ENCODE measurements at places on chromosomes 2 and 18.
A peak's percentile ranks its signal among the peaks of the same experiment; 100 is the strongest.

DNA sequence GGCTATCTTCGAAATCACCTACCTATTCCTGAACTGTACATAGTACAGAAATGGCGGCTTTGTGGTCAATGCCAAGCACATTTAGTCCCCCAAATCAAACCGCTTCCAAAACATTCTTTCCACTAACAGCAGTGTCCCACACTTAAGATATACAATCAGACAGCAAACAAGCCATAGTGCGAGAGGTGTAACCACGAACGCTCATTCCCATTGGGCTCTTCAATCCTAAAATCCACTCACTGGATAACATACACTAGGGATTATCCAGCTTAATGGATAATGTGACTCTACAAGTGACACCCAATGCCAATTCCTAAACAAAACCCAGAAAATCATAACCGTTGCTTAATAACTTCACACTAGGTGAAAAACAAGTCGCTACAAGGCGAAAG, 2.0 kb downstream of the XPO1 start:
- peaks cover 46% of the 10 kb centered on the region for H3K36me3 ChIP-seq
- H3K27me3 ChIP-seq, result no peaks in the 10 kb centered on the region
- no peak for DNase-seq
- peak overlapping the region; percentile 99 for H3K27ac ChIP-seq

- H3K4me1 ChIP-seq, result no peaks in the 10 kb centered on the region
- no peak overlapping the region for H3K27ac ChIP-seq
- H3K36me3 ChIP-seq, result no peaks in the 10 kb centered on the region
- no peaks in the 10 kb centered on the region for H3K27me3 ChIP-seq
- no peak for DNase-seq
Observed at GRCh38 chr18:7990670-7991069, 423.6 kb downstream of the PTPRM start.

DNA sequence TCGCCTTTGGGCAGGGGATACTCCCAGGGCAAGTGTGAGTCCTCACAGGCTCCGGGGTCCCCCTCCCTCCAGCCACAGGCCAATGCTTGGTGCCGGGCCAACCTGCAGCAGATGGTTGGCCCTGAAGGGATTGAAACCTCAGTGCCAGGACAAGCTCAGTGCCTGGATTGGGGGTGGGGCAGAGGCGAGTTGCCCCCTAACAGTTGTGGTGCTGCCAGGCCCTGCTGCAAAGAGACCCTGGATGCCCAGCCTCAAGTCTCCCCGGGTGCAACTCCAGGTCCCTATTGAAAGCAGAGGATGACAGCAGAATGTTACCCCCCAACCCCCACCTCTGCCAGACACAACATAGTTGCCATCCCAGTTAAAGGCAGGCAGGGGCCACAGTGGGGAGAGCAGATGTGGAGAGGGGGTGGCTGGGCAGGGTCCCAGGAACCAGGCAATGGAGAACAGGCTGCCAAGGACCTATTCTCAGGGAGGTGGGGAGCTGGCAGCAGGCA, 9.5 kb upstream of the RNF103 start:
- H3K36me3 ChIP-seq, result no peaks in the 10 kb centered on the region
- H3K4me3 ChIP-seq, result no peak overlapping the region
- no peak overlapping the region for H3K27ac ChIP-seq
- DNase-seq, result no peak
- peaks cover 13% of the 10 kb centered on the region for H3K27me3 ChIP-seq
- no peaks in the 10 kb centered on the region for H3K4me1 ChIP-seq

GRCh38 chr2:216687646-216688045, 7.7 kb downstream of the IGFBP5 start:
- no peaks in the 10 kb centered on the region for H3K36me3 ChIP-seq
- no peak overlapping the region for H3K4me3 ChIP-seq
- H3K27ac ChIP-seq, result no peak overlapping the region

DNA sequence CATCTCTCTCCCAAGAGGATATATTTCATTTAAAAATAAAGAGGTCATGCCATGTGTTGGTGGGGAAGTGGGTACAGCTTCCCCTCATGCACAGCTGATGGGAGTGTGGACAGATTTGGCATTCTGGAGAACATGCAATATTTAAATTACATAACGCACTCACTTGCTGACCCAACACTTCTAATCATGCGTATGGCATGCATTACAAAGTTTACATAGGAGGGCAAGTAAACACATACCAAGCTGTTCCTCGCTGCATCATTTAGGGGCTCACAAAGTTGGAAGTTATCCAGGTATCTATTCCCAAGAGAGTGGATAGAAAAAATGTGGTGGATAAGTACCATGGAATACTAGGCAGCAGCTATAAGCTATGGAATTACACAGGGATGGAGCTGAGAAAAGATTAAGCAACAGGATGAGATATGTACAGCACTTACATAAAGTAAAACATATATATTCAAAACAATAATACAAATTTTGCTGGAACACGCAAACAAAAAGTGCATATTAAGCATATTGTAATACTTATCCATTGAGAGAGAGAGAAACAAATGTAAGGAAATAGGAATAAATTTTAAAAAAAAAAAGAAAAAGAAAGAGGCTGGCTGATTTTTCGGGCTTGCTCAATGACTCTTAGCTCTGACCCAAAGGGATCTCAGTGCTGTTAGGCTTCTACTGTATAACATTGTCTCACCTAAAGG, 11.0 kb downstream of the CYP1B1 start:
- no peaks in the 10 kb centered on the region for H3K27me3 ChIP-seq
- H3K4me1 ChIP-seq, result no peaks in the 10 kb centered on the region
- peaks cover 8% of the 10 kb centered on the region for H3K36me3 ChIP-seq
- H3K27ac ChIP-seq, result no peak overlapping the region
- no peak overlapping the region for H3K4me3 ChIP-seq
- DNase-seq, result no peak

DNA sequence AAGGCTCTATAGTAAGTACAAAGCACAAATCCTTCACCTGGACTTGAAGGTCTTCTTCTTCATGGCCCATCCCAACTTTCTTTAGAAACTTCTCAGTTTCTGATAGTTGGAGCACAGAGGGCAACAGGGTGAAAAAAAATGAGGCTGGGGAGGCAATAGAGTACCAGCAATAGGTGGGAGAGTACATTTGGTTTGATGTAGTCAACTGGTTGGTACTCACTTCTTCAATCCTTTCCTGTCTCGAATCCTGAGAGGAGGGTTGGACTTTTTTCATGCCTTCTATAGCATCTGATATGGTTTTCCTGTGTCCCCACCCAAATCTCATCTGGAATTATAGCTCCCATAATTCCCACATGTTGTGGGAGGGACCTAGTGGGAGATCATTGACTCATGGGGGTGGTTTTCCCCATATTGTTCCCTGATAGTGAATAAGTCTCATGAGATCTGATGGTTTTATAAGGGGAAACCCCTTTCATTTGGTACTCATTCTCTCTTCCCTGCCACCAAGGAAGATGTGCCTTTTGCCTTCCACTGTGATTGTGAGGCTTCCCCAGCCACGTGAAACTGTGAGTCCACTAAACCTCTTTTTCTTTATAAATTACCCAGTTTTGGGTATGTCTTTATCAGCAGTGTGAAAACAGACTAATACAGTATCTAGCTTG, 75.9 kb upstream of the LCLAT1 start:
- no peak overlapping the region for H3K27ac ChIP-seq
- no peak for DNase-seq
- H3K36me3 ChIP-seq, result no peaks in the 10 kb centered on the region
- H3K4me3 ChIP-seq, result no peak overlapping the region

- no peak overlapping the region for H3K27ac ChIP-seq
- H3K27me3 ChIP-seq, result no peaks in the 10 kb centered on the region
- DNase-seq, result no peak
- H3K4me1 ChIP-seq, result peaks cover 18% of the 10 kb centered on the region
- peak overlapping the region; percentile 84 for H3K4me3 ChIP-seq
Observed at GRCh38 chr2:24085200-24085489, 511 bp upstream of the TP53I3 start.

GRCh38 chr2:17318013-17318412, 200.2 kb downstream of the RAD51AP2 start:
- H3K4me1 ChIP-seq, result peaks cover 2% of the 10 kb centered on the region
- peaks cover 5% of the 10 kb centered on the region for H3K27me3 ChIP-seq
- no peaks in the 10 kb centered on the region for H3K36me3 ChIP-seq
- no peak overlapping the region for H3K4me3 ChIP-seq
- H3K27ac ChIP-seq, result no peak overlapping the region

DNA sequence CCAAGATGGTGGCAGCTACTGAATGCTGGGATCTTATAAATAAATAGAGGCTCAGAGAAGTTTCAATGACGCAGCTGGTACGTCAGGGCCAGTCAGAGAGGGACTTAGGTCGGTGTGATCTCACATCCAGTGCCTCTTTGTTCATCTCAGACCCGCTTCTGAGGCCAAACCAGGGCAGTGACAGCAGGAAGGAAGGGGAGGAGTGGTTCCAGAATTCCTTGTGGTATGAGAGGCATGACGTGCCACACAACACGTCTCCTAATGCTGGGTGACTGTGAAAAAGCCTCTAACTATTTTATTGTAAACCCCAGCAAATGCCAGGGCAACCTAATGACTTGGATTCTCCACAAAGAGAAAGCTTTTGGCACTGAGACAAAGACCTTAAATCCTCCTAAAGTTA, 423.3 kb downstream of the LPIN1 start:
- no peaks in the 10 kb centered on the region for H3K36me3 ChIP-seq
- no peak for DNase-seq
- H3K4me1 ChIP-seq, result peaks cover 9% of the 10 kb centered on the region
- peaks cover 6% of the 10 kb centered on the region for H3K27me3 ChIP-seq
- no peak overlapping the region for H3K27ac ChIP-seq
- no peak overlapping the region for H3K4me3 ChIP-seq

DNA sequence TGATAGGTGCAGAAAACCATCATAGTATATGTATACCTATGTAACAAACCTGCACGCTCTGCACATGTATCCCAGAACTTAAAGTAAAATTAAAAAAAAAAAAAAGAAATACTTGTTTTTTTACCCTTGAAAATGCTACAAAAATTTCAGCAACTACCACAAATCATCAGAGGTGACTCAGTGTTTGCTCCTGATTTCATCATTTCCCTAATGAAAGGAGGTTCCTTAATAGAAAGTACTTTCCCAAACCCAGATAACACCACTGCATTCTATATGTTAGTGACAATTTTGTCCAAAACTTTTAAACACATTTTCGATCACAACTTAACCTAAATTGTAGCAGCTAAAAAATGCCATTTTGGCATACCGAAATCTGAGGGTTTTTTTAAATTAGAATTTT, 163.3 kb downstream of the SLC39A10 start:
- no peak overlapping the region for H3K27ac ChIP-seq
- H3K27me3 ChIP-seq, result peaks cover 1% of the 10 kb centered on the region
- H3K4me3 ChIP-seq, result no peak overlapping the region
- no peaks in the 10 kb centered on the region for H3K4me1 ChIP-seq
- H3K36me3 ChIP-seq, result no peaks in the 10 kb centered on the region

- DNase-seq, result no peak
- peaks cover 10% of the 10 kb centered on the region for H3K27me3 ChIP-seq
- no peak overlapping the region for H3K4me3 ChIP-seq
Observed at GRCh38 chr2:48016225-48017019, 110.1 kb upstream of the FBXO11 start.

GRCh38 chr2:189657867-189658266, 3.4 kb upstream of the ASNSD1 start:
- peak; percentile 65 for DNase-seq
- no peaks in the 10 kb centered on the region for H3K27me3 ChIP-seq
- no peaks in the 10 kb centered on the region for H3K36me3 ChIP-seq
- H3K27ac ChIP-seq, result peak overlapping the region; percentile 71
- no peak overlapping the region for H3K4me3 ChIP-seq

GRCh38 chr2:202102425-202103000, 29.5 kb downstream of the KIAA2012 start:
- H3K27ac ChIP-seq, result no peak overlapping the region
- H3K36me3 ChIP-seq, result no peaks in the 10 kb centered on the region
- DNase-seq, result no peak

DNA sequence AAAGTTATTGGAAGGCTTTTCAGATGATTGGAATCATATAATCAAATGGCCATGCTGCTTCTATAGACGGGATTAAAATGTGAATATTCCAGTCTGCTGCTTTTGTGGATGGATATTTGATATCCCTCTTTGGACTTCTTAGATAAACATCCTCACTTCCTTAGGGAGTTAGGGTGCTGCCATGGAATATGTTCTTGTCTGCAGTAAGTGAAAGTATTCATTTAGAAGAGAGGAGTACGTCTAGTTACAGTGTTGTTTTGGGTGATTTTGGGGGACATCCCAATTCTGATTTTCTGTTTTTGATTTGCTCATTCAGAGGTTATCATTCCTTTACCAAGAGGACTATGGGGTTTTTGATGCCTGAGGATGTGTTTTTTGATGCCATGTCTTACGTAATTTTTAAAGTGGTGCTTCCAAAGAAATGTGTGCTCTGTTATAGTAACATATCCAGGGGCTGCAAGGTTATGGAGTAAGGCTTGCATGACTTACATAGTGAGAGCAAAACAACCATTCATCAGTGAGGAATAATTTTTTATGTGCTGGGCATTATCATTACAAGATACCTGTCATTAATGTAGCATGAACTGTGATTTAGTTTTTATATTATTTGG, 33.6 kb downstream of the ASXL3 start:
- no peaks in the 10 kb centered on the region for H3K27me3 ChIP-seq
- no peaks in the 10 kb centered on the region for H3K4me1 ChIP-seq
- H3K4me3 ChIP-seq, result no peak overlapping the region

DNA sequence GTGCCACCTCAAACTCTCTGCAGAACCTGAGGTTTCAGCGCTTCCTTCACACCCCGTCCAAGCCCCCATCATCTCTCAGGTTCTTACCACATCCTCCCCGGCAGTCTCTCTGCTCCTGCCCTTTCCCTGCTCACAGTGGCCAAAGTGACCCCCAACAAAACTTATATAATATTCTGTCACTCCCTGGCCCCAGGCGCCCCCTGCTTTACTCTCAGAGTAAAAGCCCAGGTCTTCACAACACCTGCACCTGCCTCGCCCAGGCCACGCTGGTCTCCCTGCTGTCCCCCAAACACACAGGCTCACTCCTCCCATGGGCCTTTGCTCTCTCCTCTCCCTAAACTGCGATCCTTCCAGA, 6.4 kb downstream of the ITGB1BP1 start:
- H3K27me3 ChIP-seq, result no peaks in the 10 kb centered on the region
- H3K4me3 ChIP-seq, result no peak overlapping the region
- H3K4me1 ChIP-seq, result peaks cover 50% of the 10 kb centered on the region
- no peak for DNase-seq
- H3K36me3 ChIP-seq, result peaks cover 71% of the 10 kb centered on the region

GRCh38 chr18:61334491-61334850, 1.2 kb downstream of the CDH20 start:
- H3K36me3 ChIP-seq, result no peaks in the 10 kb centered on the region
- no peak overlapping the region for H3K4me3 ChIP-seq
- no peak overlapping the region for H3K27ac ChIP-seq

DNA sequence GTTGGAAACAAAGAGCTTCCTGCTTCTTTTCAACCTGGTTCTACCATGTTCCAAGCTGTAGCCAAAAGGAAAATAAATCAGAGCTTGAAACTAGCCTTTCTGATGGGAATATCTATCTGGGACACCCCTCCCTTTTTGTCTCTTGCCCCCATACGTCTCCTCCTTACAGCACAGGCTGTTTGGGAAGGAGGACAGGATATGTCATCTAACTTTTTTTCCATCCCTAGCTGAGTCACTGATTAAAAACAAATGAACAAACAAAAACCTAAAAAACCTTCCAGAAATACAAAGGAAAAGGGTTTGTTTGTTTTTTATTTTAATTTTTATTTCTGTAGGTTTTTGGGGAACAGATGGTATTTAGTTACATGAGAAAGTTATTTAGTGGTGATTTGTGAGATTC, 151.6 kb downstream of the FAM210A start:
- peaks cover 56% of the 10 kb centered on the region for H3K4me1 ChIP-seq
- no peaks in the 10 kb centered on the region for H3K27me3 ChIP-seq
- no peak overlapping the region for H3K4me3 ChIP-seq
- no peak overlapping the region for H3K27ac ChIP-seq
